CD4-positive, alpha-beta memory T cell (primary cell): ENCODE measurements at places on chromosomes 13 and 19.

DNA sequence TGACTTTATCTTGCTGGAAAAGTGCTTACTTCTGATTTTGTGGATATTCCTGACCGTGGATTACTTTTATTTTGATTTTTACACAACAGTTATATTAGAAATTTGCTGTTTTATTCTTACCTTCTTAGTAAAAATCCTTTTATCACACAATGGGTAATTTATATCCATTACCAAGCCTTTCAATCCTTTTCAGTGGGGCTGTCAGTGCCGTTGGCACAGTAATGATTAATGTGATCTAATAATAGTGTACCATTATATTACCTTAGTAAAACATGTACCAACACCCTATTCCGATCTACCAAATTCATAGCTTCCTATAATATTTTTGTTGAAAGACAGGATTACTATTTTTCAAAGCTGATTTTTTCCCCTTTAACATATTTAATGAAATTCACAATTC, 87.3 kb upstream of the ZNF536 start:
- DNase-seq, result no peak

GRCh38 chr19:38228491-38229439, 4.7 kb upstream of the DPF1 start:
- no peak for DNase-seq

DNA sequence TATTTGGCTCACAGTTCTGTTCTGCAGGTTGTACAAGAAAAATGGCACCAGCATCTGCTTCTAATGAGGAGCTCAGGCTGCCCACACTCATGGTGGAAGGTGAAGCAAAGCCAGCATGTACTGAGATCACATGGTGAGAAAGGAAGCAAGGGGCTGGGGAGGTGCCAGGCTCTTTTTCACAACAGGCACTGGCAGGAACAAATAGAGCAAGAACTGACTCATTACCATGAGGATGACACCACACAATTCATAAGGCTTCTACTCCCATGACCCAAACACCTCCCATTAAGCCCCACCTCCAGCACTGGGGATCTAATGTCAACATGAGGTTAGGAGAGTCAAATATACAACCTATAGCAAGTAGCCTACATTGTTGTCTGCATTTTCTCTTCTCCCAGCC, 522.6 kb downstream of the RFC3 start:
- no peak for DNase-seq

GRCh38 chr13:109288151-109288709, 498.2 kb downstream of the IRS2 start:
- DNase-seq, result no peak

- DNase-seq, result no peak
These were observed 152.2 kb upstream of the PRR20A start for GRCh38 chr13:56988543-56988942.

DNA sequence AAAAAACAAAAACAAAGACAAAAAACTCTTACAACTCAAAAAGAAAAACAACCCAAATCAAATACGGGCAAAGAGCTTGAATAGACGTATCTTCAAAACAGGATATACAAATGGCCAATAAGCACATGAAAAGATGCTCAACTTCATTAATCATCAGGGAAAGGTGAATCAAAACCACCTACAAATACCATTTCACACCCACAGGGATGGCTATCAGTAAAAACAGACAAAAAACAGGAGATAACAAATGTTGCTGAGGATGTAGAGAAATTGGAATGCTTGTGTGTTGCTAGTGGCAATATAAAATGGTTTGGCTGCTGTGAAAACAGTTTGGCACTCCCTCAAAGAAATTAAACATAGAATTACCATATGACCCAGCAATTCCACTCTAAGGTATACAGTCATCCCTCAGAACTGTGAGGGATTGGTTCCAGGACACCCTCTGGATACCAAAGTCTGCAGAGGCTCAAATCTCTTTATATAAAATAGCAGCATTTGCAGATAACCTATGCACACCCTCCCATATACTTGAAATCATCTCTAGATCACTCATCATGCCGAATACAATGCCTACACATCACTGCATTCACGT, 29.7 kb downstream of the MLLT1 start:
- DNase-seq, result no peak

- DNase-seq, result no peak
These were observed 2.9 kb downstream of the SUPT5H start for GRCh38 chr19:39448271-39448670.

DNA sequence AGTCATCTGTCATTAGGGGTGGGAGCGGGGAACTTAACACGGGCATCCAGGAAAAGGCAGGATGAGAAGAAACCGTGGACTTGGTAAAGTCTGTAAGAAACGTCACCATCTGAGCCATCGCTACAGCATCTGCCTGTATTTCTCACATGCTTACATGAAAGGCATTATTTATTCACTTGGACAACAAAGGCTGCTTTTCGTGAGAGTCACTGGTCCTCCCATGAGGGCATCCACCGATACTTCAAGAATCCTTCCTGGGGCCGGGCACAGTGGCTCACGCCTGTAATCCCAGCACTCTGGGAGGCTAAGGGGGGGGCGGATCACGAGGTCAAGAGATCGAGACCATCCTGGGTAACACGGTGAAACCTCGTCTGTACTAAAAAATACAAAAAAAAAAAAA, 16.1 kb downstream of the ZNF446 start:
- no peak for DNase-seq

- DNase-seq, result no peak
These were observed 29.9 kb downstream of the TNFRSF19 start for GRCh38 chr13:23600100-23600499.

DNA sequence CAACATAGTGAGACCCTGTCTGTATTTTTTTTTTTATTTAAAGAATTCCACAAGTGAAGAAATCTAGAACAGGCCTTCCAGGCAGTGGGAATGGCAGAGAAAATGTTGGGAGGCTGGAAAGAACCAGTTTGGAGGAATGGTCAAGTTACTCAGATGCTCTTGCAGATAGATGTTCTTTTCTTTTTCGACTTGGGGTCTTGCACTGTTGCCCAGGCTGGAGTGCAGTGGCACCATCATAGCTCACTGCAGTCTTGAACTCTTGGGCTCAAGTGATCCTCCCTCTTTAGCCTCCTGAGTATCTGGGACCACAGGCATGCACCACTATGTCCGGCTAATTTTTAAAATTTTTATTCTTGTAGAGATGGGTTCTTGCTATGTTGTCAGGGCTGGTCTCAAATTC, 662 bp downstream of the C5AR1 start:
- DNase-seq, result no peak

- DNase-seq, result no peak
These were observed 9.1 kb downstream of the FFAR2 start for GRCh38 chr19:35457173-35457572.

GRCh38 chr13:101572456-101572855, 120.0 kb downstream of the ITGBL1 start:
- no peak for DNase-seq

GRCh38 chr19:15618321-15618720, 3.3 kb downstream of the CYP4F8 start:
- DNase-seq, result no peak

DNA sequence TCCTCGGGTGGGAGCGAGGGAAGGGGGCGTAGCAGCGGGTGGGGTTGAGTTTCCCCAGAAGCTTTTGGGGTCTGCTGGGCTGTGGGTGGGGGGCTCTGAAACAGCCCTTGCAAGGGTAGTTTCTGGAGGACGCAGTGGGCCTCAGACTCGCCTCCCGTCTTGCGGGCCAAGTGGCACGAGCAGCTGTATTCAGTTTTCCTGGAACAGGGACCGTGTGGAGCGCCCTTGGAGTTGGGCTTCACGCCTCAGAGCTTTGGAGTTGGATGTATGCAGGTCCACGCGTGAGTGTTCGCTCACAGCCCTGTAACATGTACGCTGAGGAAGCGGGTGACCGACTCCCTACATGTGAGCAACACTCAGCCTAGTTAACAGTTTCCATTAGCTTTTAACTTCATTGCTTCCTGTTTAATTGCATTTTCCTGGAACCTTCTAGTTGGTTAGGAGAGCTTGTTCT, 603 bp downstream of the TM9SF2 start:
- DNase-seq, result peak; percentile 53

GRCh38 chr19:3080286-3080685, 13.9 kb upstream of the GNA11 start:
- DNase-seq, result no peak

GRCh38 chr13:113608967-113609533, 24.5 kb downstream of the TFDP1 start:
- no peak for DNase-seq

GRCh38 chr13:85243831-85244230, 555.4 kb downstream of the SLITRK6 start:
- no peak for DNase-seq

- DNase-seq, result no peak
These were observed 2.5 kb downstream of the TEX29 start for GRCh38 chr13:111322916-111323331.

GRCh38 chr13:27792393-27793218, at the start of gene GSX1:
Gene GSX1 (plus strand): TSS chr13:27792483. CDS start chr13:27792691, 208 bp downstream.
- peak; percentile 38 for DNase-seq

DNA sequence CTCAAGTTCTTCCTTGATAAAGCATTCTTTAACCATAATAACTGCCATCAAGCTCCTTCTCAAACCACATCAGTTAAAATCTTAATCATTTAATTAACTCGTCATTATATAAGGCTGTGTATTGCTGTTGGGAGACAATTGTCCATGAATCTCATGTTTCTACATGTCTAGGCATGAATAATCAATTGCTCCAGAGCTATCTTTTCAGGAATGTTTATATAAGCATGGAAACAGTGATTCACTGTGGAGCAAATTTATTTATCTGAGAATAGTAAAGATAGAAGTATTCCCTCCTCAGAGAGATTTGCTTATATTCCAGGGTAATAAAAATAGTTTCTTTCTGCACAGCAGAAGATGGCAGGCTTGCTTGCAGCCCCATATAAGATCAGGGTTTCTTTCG, 71.1 kb downstream of the CBY2 start:
- no peak for DNase-seq

- DNase-seq, result no peak
These were observed 365.7 kb upstream of the KLHL1 start for GRCh38 chr13:70473907-70474306.

GRCh38 chr19:31100981-31101380, 248.3 kb downstream of the TSHZ3 start:
- no peak for DNase-seq

GRCh38 chr19:15393963-15394362, 14.4 kb upstream of the AKAP8 start:
- DNase-seq, result no peak

GRCh38 chr13:91978571-91978970, 580.1 kb downstream of the GPC5 start:
- DNase-seq, result no peak

DNA sequence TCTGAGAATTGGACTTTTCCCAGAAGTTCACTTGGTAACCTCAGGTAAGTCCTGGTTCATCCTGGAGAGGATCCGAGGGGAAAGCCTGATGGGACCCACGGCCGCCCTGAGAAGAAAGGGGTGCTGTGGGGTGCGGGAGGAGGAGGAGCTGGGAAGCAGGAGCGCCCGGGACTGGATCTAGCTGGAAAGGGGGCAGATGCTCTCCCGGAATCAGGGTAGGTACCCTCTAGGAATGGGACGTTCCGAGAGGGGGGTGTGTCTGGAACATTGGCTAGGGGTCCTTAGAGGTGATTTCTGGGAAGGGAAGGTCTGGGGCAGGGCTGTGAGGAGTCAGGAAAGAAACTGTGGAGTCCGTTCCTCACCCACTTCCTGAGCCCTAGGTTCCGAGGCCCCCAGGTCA, 38.7 kb upstream of the ZNF492 start:
- no peak for DNase-seq

DNA sequence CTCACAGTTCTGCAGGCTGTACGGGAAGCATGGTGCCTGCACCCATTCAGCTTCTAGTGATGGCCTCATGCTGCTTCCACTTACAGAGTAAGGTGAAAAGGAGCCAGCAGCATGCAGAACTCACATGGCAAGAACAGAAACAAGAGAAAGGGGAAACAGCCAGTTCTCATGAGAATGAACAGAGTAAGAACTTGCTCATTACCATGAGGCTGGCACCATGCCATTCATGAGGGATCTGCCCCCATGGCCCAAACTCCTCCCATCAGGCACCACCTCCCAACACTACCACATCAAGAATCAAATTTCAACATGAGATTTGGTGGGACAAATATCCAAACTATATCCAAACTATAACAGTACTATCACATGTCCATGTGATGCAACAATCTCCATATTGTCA, 72.1 kb downstream of the KATNAL1 start:
- DNase-seq, result no peak

DNA sequence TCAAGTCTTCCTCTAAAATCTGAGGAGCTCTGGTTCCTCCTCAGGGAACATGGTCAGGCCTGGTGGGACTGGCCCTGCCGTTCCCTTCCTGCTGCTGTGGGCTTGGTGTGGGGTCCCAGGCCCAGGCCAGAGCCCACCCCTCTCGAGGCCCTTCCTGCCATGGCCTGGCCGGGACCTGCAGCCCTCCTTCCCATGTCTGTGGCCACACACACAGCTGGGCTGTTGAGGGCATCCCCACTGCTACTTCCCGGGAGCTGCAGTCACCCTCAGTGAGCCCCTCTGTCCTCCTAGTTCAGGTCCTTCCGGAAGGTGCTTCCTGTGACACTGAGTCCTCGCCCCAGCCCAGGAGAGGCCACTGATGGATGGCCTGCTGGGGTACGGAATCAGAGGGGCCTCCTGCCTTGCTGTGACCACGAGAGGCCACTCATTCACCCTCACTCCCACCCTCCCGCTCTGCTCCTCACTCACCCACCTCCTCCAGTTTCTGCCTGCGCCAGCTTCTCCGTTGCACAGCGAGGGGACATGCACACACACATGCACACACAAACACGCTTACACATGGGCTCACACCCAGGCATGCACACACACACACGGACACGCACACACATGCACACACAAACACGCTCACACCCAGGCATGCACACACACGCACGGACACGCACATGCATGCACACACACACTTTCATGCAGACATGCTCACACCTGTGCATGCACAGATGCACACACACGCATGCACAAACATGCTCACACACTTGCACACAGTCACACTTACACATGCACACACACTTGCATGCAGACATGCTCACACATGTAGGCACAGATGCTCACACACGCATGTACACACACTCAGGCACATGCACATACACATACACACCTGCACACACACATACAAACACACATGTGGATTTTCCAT, 7.3 kb upstream of the MCF2L start:
- no peak for DNase-seq

- no peak for DNase-seq
These were observed 114.5 kb downstream of the POSTN start for GRCh38 chr13:37484056-37484455.

DNA sequence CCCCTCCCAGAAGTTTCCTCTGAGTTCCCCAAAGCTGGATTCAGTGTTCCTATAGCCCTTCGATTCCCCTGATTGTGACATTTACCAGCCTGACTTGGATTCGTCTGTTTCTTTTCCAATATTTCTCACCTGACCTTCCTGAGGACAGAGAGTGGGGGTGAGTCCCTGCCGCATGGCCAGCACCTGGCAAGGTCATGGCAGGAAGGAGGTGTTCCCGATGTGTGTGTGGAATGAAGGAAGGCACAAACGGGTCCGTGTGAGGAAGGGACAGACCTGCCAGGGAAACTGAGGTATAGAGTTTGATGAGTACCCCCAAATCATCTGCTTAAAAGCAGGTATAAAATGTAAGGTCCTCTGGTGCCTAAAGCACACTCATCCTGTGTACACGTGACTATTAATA, 3.3 kb downstream of the COL4A1 start:
- DNase-seq, result no peak
